ENCODE measurements at places on chromosomes 4 and X.
A peak's percentile ranks its signal among the peaks of the same experiment; 100 is the strongest.

DNA sequence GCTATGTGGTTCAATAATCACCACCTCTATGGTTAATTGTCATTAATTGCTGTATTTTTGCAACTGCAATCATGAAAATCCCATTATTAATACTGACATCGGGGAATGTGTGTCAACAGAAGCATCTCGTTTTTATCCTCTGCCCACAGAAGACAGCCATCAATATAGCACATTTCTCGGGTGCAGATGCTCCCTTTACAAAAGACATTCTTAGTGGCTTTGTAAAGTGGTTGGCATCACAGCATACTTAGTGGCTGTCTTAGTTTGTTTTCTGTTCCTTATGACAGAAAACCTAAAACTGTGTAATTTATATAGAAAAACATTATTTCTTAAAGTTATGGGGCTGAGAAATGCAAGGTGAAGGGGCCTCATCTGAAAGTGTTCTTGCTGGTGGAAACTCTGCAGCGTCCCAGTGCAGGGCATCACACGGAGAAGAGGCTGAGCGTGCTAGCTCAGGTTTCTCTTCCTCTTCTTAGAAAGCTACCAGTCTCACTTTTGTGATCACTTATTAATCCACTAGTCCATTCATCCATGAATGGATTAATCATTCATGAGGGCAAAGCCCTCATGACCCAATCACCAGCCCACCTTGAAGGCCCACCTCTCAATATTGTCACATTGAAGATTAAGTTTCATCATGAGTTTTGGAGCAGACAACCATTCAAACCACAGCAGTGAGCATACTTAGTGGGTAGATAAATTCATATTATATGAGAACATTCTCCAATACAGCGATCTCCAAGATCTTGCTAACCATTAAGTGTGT is 1067.7 kb upstream of the PABPC4L start:
- no peak for DNase-seq

- DNase-seq, result no peak
Observed at GRCh38 chr4:8321220-8321619, 51.7 kb downstream of the HTRA3 start.

GRCh38 chr4:134388351-134388750 is 186.8 kb upstream of the PABPC4L start:
- no peak for DNase-seq

DNA sequence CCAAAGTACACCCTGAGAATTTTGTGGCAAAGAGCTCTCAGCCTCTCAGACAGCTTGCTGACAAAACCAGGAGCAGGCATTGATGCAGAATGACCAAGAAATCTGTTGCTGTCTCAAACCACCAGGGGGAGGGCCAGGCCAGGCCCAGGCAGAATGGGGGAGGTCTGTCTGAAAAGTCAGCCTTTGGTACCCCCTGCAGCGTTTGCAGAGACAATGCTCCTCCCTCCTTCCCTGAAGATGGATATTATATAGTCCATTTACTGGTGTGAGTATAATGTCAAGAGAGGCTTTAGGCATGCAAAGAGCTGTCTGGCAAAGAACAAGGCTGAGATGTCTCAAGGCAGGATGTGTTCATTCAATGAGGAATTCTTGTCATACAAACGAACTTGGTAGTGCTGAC is 52.9 kb upstream of the TRPC5OS start:
- peak; percentile 64 for DNase-seq

- no peak for DNase-seq
Observed at GRCh38 chrX:18146954-18147353, 73.7 kb downstream of the BEND2 start.

DNA sequence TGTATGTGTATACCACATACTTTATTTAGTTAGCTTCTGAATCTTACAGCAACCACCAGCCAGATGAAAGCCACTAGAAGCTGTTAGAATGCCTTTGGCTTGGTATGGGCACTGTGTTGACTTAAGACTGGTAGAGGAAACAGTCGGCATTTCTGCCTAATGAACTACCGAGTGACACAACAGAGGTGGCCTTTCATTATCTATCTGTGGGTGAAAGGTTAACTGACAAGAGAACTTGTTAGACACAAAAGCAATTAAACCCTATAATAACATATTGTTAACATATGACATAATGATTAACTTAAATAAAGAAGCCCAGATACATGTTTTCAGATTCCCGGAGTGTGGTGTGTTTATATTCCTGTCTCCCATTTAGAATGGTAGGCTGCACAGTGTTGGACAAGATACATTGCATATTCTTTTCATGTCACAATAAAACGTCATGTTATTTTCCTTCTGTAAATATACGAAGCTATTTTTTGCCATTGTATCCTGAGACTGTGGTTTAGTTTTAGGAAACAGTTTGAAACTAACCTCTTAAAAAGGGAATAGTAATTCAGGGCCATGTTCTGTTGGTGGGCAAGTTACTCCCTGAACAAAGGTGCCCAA is 181.5 kb downstream of the SLIT2 start:
- no peak for DNase-seq

DNA sequence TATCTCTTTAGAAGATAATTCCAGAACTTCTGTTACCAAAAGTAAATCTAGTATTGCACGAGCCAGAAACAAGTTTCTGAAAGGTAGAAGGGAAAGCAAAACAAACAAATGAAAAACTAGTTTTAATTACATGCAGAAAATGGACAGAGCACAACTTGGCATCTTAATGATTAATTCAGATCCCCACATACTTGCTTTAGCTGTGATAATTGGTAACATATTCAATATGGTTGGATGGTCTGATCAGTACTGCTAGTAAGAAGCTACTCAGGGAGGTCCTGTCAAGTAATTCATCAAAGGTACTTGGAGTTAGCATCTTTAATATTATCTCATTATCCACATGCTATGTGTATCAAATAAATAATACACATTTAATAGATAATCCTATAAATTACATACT is 204.3 kb downstream of the TRAM1L1 start:
- DNase-seq, result no peak

GRCh38 chrX:20372533-20372932 is 105.8 kb upstream of the RPS6KA3 start:
- no peak for DNase-seq

- DNase-seq, result no peak
Observed at GRCh38 chr4:88109123-88109881, 49.1 kb downstream of the ABCG2 start.

DNA sequence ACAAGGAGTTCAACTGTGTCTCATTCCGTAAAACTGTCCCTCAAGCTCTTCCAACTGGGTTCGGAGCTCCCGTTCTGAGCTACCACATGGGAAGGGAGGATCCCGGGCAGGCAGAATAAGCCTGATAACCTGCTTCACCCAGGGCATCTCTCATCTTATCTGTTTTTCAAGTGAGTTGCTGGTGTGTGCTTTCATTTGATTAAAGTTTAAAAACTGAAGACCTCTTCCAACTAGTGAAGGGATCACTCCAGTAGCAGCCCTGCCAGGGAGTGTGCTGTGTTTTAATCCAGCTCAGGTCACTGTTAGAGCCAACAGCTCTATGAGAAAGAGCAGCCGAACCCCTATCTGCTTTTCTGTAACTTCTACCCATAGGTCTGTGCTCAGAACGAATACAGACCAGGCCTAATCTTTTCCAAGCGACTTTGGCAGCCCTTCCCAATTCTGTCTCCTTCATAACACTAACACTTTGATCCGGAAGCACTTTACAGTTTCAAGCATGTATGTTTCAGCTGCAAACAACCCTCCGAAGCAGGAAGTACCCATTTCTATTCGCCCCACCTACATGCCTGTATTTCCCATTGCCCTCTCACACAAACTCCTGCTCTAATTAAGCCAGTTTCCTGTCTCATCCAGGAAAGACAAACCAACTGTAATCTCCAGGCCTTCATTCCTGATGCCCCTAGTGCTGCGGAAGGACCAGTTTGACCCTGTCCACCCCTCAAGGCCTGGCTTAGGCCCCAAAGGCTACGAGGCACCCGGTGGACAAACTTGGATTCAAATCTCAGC is 60.9 kb downstream of the IRF2 start:
- DNase-seq, result no peak

DNA sequence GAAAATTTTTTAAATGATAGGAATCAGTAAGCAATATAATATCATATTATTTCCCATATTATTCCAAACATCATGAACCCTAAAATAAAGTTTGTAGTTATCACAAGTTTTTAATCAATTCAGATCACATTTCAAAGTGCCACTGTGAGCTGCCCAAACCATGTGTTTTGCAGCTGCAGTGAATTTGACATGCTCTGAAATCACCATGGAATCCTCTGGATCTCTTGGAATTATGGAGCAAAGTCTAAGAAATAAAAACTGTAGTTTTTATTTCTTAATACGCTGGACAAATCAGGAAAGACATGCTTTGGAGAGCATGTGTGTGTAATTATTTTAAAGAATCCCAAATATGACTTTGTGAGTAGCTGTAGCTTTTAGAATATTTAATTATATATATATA is 262.7 kb downstream of the ANKRD50 start:
- no peak for DNase-seq

DNA sequence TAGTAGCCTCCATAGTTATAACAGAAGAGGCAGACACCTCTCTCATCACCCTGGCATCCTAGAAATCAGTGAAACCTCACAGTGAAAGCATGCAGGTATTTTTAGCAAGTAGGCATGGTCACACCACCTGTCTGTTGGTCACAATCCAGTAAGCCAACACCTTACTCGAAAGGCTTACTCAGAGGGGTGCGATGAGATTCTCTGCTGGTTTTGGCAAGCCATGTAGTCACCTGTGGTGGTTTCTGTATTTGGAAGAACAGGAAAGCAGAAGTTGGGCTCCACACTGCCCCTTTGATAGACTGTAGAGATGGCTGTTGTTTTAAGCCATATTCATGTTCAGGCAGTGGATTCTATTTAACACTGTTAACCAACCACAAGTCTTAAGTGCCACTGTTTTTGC is 134.7 kb downstream of the DCLK2 start:
- no peak for DNase-seq

DNA sequence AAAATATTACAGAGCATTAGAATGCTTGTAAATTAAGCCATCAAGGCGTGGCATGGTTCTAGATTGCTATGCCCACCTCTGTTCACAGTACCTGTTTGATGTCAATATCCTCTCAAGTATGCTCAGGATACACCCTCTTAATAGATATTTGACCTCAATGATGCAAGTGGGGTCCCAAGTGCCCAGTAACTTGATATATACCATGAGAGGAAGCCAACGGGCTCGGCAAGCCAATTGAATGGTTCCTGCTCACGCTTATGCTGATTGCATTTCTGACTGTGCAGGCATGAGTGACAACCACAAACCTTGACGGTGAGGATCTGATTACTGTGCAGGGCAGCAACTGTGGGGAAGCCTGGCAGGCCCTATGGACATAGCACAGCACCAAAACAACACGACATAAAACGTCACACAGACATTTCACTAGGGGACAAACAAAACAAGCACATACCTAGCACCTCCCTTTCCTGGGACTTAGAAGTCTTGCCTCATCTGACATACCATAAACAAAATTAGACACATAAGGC is 179.1 kb upstream of the ETNPPL start:
- no peak for DNase-seq

DNA sequence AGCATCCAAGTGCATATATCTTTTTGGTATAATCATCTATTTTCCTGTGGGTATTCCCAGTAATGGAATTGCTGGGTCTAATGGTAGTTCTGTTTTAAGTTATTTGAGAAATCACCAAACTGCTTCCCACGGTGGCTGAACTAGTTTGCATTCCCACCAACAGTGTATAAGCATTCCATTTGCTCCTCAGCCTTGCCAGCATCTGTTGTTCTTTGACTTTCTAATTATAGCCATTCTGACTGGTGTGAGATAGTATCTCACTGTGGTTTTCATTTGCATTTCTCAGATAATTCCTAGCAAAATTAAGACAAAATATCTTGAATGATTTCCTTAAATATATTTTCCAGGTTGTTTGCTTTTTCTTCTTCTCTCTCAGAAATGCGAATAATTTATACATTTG is 341.1 kb downstream of the GBA3 start:
- no peak for DNase-seq

DNA sequence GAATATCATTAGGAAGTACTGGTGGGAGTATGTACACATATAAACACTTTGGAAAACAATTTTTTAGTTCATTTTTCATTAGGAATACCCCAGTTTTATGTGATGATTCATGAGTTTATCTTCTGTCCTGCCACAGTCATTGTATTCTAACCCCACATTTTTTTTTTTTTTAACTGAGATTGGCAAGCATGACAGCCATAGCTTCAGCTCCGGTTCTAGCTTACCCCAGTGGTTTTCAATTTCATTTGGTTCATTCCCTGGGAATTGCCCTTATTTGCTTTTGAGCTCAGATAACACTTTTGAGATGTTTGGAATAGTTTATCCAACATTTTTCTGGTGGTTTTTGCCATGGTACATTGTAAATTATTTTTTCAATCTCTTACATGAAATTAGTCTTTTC is 21.0 kb upstream of the FMR1 start:
- no peak for DNase-seq

DNA sequence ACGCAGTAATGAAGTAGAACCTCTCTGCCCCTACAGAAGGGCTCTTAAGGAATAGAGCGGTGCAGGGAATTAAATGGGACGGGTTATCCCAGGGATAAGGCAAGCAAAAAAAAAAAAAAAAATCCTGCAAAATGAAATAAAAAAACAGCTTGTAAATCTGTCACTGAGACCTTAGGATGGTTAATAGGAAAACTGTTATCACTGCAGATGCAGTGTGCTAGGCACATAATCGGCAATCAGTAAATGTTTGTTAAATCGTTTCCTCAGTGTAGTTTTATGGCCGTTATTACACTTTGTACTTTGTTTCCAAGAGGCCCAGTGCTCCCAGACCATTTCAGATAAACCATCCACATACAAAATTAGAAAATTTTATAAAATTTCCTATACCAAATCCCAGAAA is 1.0 kb downstream of the HNRNPH2 start:
- no peak for DNase-seq

DNA sequence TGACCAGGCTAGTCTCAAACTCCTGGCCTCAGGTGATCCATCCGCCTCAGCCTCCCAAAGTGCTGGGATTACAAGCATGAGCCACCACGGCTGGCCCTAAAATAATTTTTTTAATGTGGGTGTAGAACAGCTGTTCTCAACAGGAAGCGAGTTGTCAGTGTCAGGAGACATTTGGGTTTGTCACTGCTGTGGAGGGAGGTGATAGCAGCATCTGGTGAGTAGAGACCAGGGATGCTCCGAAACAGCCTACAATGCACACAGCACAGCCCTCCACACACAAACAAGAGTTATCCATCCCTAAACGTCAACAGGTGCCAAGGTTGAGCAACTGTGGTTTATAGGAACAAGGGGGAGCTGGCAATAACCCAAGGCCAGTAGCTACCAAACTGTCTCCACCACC is 243.4 kb upstream of the STS start:
- no peak for DNase-seq

DNA sequence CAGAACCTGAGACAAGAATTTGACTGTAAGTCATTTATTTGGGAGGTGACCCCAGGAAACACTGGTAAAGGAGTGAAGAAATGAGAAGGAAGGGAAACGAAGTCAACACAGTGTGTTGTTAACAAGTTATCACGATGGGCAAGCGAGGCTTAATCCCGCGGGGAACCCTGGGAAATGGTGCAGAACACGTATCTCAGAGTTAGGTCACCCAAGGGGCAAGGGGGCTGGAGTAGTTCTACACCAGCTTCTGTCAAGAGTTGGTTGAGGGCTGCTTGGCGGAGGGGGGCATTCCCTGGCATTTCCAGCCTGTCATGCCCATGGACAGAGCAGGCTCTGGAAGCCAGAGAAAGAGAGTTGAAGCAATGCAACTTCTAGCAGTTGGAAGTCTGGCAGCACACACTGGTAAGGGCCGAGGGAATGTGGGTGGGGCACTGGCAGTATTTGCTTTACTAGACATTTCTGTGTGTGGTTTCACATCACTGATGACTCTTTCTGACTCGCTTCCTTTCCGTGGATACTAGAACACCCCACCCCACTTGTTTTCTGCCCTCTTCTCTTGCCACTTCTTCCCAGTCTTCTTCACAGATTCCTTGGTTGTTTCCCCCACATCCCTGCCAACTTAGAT is 52.2 kb upstream of the ADGRG2 start:
- DNase-seq, result no peak

Measured in NCI-H2227 treated with DMSO at 0.1 percent for 48 hours (cell line).